ENCODE measurements at places on chromosomes 5 and 9.

DNA sequence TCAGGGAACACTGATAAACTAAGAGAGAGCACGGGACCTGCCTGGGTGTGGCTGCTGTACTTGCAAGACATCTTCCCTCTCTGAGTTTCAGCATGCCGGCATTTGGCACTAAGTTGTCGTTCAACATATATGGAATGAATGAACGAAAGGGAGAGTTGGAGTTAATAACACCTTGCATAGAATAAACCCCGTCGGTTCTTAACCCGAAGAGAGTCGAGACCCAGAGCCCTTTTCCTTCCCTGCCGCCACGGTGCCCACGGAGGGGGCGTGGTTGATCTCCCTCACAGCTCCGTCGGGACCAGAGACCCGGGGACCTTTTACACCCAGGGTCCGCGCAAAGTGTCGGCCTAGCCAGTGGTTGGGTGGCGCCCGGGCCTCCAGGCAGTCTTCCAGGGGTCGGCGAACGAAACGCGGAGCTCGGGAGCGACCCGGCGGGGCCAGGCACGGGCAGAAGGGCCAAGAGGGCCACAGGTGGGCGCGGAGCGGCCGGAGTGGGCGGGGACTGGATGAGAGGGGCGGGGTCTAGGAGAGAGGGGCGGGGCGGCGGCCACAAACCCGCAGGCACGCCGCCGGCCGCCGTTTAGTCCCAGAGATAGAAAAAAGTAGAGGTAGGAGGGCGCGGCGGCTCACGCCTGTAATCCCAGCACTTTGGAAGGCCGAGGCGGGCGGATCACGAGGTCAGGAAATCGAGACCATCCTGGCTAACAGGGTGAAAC, 735 bp upstream of the RPL26L1 start:
- peak; percentile 64 for DNase-seq

DNA sequence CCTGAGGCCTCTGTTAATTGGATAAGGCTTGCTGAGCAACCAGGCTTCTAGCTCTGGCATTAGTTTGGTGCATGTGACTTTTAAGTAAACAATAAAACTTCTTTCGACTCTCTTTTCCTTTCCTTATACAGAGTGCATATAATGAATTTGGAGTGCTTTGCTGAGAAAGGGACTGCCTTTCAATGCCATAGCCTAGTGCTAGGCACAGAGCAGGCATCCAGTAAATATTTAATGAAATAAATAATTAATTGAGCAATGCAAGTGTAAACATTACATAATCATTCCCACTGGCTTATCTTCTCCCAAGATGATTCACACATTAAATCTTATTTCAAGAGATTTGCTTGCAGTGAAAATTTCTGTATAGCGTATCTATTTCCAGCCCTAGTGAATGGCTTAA, 74.1 kb downstream of the NMUR2 start:
- DNase-seq: no peak

DNA sequence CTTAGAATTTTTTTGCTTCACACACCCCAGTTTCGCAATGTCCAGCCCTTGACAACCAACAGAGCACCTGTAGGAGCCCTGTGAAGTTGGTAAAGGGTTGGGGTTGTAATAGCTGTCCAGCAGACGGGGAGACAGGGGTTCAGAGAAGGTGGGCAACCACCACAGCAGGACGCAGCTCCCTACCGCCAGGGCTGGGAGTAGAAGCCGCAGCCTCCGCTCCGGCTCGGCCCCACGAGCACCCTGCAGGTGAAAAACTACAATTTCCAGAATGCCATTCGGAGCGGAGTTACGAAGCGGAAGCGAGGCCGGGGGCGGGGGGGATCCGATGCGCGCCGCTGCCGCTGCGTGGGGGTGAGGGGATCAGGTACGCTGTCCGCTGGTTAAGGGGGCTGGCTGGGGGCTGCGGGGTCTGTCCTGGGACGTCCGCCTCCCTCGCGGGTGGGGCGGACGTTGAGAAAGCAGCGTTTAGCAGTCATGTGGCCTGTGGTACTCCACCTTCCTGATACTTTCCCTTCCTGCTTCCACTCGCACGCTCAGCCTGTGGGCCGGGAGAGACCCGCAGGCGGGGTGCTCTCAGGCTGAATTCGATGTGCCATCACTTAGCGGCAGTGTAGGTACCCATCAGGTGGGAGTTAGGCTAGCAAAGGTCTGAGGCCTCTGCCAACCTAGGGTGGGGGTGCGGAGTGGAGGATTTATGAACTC, at the start of gene TRMT10B:
TRMT10B (plus strand) TSS at position 317 of the 702 bp plus-strand sequence. CDS start 8,127 bp downstream, outside the sequence.
- DNase-seq: peak; percentile 54

GRCh38 chr5:140113180-140113698, 670 bp upstream of the PURA start:
- DNase-seq: peak; percentile 34

DNA sequence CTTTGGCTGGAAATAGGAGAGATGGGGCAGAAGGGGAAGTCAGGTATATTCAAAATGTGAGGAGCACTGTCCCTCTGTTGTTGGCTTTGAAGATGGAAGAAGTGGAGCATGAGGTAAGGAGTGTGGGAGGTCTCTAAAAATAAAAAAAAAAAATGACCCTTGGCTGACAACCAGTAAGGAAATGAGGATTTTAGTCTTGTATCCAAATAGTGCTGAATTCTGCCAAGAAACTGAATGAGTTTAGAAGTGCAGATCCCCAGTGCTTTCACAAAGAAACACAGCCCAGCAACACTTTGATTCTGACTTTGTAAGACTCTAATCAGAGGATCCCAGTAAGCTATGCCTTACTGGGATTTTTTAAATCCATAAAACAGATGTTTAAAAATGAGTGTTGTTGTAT, 367.9 kb downstream of the CYLC2 start:
- no peak for DNase-seq

GRCh38 chr5:119597728-119598298, 31.5 kb upstream of the FAM170A start:
- DNase-seq: no peak

GRCh38 chr5:138460032-138460693, 5.1 kb upstream of the EGR1 start:
- DNase-seq: no peak

All from CD8-positive, alpha-beta memory T cell (primary cell).